IMR-90 (cell line): ENCODE measurements at places on chromosomes 2 and 18.

DNA sequence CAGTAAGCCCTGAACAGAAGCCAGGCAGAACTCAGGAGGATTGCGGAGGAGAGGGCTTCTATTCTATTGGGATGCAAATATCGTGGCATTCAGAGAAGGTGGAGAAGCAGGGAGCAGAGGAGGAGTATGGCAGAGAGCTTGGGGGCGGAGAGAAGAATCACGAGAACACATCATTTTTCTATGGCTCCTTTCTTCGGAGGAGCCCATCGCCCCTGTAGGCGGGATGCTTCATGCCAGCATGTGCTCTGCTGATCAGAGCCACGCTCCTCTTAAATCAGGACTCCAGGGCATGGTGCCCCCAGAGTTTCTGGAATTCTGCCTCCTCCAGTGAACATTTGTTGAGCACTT lies 71.1 kb downstream of the CIB4 start:
- peaks cover 74% of the 10 kb centered on the region for H3K27me3 ChIP-seq
- no peaks in the 10 kb centered on the region for H3K4me1 ChIP-seq
- no peaks in the 10 kb centered on the region for H3K36me3 ChIP-seq
- DNase-seq: no peak
- H3K27ac ChIP-seq: no peak overlapping the region
- H3K4me3 ChIP-seq: no peak overlapping the region

GRCh38 chr2:217911283-217912097 lies 91.3 kb downstream of the TNS1 start:
- DNase-seq: no peak
- H3K36me3 ChIP-seq: peaks cover 6% of the 10 kb centered on the region
- H3K4me3 ChIP-seq: no peak overlapping the region
- H3K4me1 ChIP-seq: peaks cover 39% of the 10 kb centered on the region

DNA sequence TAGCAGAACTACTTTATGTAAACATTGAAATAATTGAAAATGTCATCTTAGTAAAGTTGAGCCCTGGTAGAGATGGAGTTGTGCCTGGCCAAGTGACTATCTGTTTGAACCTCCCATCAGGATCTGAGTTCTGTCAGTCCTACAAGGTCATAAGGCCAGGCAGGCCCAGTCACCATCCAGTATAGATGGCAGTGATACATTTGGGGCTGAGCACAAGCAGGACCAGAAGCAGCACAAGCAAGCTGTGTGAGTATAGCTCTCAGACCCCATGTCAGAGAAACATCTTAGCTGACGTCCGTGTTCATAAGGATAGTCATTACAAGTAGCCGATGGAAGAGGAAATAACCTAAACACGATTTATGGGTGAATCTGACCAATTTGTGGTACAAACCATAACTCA lies 44.5 kb upstream of the RBMS1 start:
- H3K27me3 ChIP-seq: no peaks in the 10 kb centered on the region
- DNase-seq: no peak
- H3K27ac ChIP-seq: no peak overlapping the region
- peaks cover 3% of the 10 kb centered on the region; the same call in 1 of the 2 replicates for H3K4me1 ChIP-seq
- no peaks in the 10 kb centered on the region for H3K36me3 ChIP-seq

DNA sequence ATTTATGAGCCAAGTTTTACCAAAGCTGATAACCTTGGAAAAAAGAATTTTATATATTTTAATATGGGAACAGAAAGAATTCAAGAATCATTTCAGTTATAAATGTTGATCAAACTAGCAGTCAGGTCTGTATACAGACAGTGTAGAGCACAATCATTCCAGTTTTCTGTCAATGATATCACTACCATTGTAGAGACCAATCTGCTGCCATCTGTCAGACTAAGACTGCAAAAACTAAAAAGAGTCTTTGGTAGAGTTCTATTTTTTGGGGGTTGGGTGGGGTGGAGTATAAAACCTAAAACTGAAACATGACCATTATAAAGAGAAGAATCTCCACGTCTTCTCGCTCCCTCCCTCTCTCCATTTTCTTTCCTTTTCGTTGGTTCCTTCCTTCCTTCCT lies 204.7 kb upstream of the UBE2E3 start:
- no peaks in the 10 kb centered on the region for H3K4me1 ChIP-seq
- DNase-seq: no peak
- H3K27me3 ChIP-seq: no peaks in the 10 kb centered on the region

DNA sequence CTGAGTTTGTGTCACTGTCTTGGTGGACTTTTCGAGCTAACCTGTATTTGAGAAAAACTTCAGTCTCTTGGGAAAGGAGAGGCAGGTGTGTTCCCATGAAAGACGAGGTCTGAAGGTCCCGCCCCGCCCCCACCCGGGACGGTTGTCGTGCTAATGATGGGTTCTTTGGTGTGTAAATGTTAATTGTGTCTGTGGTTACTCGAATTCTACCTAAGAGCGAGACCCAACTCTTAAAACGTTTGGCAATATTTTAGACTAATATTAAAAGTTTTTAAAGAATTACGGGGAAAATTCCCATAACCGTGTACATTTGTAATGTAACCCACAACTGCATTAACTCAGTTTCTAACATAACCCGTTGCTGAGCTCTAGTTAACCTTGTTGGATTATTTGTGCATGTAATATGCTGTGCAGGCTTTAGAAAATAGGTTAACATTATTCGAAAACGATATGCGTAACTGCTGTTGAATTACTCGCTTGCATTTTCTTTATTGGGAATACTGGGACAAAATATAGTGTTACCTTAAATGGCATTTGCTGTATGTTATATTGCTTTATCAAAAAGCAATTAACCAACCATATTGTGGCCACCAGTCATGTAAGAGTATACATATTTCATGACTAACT lies 833 bp downstream of the EPB41L5 start:
- H3K4me1 ChIP-seq: peaks cover 4% of the 10 kb centered on the region; the same call in 1 of the 2 replicates
- no peak overlapping the region for H3K27ac ChIP-seq
- no peaks in the 10 kb centered on the region for H3K27me3 ChIP-seq
- H3K4me3 ChIP-seq: peak overlapping the region; percentile 93

- no peak overlapping the region for H3K4me3 ChIP-seq
- no peaks in the 10 kb centered on the region for H3K27me3 ChIP-seq
- H3K36me3 ChIP-seq: no peaks in the 10 kb centered on the region
- H3K27ac ChIP-seq: no peak overlapping the region
- peak; percentile 69 for DNase-seq
Observed at GRCh38 chr2:57906152-57906732, 140.4 kb upstream of the VRK2 start.
